ENCODE measurements at places on chromosomes 12 and 14.

DNA sequence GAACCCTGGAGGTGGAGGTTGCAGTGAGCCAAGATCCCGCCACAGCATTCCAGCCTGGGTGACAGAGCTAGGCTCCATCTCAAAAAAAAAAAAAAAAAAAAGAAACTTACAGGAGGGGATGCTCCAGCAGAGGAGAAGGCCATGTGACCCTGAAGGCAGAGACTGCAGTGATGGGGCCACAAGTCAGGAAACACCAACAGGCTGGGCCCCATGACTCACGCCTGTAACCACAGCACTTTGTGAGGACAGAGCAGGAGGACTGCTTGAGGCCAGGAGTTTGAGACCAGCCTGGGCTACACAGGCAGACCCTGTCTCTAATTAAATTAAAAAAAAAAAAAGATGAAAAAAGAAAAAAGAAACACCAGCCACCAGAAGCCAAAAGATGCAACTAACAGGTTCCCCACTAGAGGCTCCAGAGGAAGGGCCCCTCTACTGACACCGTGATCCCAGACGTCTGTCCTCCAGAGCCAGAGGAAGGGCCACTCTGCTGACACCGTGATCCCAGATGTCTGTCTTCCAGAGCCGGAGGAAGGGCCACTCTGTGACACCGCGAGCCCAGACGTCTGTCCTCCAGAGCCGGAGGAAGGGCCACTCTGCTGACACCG is 9.1 kb upstream of the GLT1D1 start:
- DNase-seq: no peak

- no peak for DNase-seq
Measured at GRCh38 chr14:96206461-96206860, 1.8 kb downstream of the BDKRB2 start.

GRCh38 chr14:33317675-33318074 is 379.0 kb downstream of the NPAS3 start:
- DNase-seq: no peak

DNA sequence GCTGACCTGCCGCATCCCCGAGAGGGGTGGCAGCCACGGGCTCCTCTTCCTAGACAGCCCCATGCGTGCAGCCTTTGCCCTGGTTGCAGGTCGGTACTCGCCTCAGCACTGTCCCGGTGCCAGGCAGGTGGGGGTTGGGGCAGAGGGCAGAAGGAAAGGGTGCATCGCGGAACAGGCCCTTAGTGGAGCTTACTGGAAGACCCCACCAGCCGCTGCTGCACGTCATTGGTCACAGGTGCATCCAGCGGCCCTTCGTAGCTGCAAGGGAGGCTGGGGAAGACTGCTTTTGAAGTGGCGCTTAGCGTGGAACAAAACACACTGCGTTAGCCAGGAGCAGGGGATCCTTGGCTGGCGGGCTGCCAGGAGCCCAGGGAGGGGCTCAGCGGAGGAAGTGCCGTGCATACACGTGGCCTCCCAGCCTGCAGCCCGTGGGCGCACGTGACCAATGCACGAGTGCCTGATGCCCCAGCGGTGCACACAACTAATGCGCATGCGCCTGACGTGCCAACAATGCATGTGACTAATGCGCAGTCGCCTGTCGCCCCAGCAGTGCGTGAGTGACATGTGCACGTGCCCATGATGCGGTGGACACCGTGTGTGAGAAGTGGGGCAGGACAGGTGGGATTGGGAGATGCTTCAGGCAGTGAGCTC is 5.0 kb upstream of the EP400 start:
- DNase-seq: no peak

DNA sequence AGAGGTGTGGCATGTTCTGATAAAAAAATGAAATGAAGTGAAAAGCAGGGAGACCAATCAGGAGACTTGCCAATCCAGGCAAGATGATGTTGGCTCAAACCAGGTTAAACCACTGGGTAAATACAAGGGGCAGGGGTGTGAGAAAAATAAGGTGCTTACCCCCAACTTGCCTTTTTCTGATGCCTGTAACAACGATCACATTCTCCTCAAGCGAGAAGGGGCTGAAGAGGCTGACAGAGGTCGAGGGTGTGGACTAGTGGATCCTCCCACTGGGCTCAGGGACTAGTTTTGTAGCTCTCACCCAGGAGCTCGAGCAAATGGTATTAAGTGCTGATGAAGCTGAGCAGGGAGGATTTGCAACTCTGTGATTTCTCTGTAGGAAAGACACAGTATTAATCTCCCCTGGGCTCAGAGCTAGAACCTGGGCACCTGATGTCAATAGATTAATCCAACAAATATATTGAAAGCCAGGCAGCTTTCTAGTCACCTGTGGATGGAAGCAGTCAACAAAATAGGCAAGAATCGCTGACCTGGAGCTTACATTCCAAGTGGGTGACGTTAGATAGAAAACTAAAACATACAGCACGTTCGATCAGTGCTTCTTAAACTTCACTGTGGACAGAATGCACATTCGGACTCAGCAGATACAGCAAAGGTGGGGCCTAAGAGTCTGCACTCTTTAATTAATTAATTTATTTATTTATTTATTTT is 15.2 kb upstream of the EAPP start:
- DNase-seq: peak; percentile 37

DNA sequence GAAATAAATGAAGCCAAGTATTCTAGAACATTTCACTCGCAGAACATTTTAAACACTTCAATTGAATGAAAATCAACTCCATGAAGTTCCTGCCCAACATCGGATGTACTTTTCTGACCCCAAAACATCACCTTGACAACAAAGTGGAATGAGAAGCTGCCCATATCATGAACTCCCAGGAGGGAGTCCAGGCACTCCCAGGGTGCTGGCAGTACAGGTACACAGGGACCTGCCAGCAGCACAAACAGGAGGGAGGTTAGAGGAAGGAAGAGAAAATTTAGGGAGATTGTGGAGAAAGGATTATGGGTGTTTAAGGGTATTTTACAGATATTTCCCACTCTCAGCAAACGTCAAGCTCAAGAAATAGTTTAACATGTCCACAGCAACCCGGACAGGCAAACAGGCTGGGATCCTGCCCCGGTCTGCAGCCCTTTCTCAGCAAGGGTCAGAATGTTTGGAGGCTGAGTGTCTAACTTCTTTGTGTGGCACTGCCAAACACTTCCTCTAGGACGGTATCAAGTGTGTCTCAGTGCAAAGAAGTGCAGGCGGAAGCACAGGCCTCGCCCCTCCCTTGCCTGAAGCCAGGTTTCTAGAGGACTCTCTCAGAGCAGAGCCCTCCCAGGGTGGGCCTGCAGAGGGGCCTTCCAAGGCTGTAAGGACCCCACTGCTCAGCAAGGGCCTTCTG is 72.2 kb downstream of the SETD3 start:
- no peak for DNase-seq

DNA sequence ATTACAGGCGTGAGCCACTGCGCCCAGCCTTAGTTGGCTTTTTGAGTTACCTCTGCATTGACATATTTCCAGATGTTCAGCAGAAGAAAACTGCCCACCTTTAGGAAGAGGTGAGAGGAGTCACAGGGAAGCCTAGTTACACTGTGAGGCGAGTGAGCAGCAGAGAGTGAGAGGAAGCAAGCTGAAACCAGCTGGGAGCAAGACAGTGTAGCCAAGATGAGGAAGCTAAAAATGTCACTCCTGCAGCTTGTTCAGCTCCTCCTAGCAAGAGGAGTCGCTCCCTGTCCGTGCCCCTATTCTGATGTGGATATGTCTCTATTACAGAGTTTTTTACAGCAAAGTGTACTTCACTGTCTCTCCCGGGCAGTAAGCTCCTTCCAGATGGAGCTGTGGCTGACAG is 127.6 kb downstream of the GXYLT1 start:
- no peak for DNase-seq

- no peak for DNase-seq
Measured at GRCh38 chr12:112178796-112179195, 53.4 kb downstream of the TRAFD1 start.

DNA sequence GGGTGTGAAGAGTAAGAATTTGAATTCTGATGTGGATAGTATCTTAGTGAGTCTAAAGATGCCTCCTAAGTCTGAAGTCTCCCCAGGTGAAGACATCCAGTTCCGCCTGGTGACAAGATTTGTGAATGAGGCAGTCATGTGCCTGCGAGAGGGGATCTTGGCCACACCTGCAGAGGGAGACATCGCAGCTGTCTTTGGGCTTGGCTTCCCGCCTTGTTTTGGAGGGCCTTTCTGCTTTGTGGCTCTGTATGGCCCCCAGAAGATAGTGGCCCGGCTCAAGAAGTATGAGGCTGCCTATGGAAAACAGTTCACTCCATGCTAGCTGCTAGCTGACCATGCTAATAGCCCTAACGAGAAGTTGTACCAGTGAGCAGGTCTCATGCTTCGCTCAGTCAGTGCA is 24.6 kb upstream of the AICDA start:
- no peak for DNase-seq

- no peak for DNase-seq
Measured at GRCh38 chr12:116288735-116289134, 11.2 kb upstream of the MED13L start.

Measured in epithelial cell of prostate (primary cell).